Activated CD4-positive, alpha-beta T cell treated with anti-CD3 and anti-CD28 coated beads, Interleukin-2, amount 50 U/mL, for 48 hours (primary cell): ENCODE measurements at places on chromosomes 7 and 10.

GRCh38 chr10:35607475-35608327, 2.6 kb downstream of the GJD4 start:
- DNase-seq, result peak; percentile 6

- DNase-seq, result no peak
These were observed 140.0 kb downstream of the CHCHD3 start for GRCh38 chr7:132941905-132942304.

DNA sequence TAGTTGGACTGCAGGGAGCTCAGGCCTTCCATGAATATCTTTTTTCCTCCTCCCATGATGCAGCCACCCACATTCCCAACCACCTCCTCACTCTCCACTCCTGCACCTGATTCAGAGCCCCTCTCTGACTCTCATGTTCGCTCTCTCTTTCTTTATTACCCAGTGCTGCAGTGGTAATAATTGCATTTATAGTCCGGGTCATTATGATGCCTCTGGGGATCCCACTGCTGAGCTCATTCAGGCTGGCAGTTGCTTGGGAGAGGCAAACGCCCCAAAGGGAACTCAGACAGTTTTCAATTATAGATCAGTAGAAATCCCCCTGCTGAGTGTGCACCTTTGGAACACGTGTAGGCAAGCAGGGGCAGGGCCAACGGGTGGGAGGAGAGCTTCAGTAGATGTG, 953.0 kb downstream of the GRID1 start:
- DNase-seq, result no peak

DNA sequence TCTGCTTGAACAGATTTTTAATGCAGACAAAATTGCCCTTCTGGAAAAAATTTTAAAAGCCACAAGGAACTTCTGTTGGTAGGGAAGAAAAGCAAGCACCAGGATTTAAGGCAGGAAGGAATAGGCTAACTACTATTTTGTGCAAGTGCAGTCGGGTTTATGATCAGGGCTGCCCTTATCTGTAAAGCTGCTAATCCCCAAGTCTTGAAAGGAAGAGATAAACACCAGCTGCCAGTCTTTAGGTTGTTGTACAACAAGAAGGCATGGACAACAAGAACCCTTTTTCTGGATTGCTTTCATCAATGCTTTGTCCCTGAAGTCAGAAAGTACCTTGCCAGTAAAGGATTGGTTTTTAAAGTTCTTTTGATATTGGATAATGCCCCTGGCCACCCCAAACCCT, 40.7 kb downstream of the RALA start:
- no peak for DNase-seq
